ENCODE measurements at places on chromosomes 1 and 21.

- no peak for DNase-seq
Observed at GRCh38 chr1:11931845-11932244, 2.7 kb upstream of the PLOD1 start.

GRCh38 chr21:37849506-37850102, 66.7 kb downstream of the KCNJ6 start:
- no peak for DNase-seq

- no peak for DNase-seq
Observed at GRCh38 chr1:9670085-9670484, 18.6 kb downstream of the PIK3CD start.

DNA sequence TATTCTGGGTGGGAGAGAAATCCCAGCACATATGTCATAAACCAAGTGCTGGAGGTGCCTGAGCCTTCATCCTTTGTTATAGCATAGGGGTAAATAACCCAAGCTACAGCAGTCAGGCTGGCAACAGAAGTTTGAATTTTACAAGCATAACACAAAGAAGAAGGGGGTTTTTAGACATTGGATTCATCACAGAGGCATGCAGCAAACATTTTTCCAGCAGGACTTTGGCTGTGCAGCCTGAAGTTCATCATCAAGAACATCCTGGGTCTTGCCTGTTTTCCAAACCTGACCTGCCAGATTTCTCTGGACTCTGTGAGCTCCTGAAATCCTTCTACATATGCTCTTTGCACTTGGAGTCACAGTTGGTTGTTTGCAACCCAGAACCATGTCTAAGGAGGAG, 16.2 kb downstream of the PTGER3 start:
- no peak for DNase-seq

GRCh38 chr1:224852901-224853568, 76.4 kb upstream of the DNAH14 start:
- DNase-seq: no peak

DNA sequence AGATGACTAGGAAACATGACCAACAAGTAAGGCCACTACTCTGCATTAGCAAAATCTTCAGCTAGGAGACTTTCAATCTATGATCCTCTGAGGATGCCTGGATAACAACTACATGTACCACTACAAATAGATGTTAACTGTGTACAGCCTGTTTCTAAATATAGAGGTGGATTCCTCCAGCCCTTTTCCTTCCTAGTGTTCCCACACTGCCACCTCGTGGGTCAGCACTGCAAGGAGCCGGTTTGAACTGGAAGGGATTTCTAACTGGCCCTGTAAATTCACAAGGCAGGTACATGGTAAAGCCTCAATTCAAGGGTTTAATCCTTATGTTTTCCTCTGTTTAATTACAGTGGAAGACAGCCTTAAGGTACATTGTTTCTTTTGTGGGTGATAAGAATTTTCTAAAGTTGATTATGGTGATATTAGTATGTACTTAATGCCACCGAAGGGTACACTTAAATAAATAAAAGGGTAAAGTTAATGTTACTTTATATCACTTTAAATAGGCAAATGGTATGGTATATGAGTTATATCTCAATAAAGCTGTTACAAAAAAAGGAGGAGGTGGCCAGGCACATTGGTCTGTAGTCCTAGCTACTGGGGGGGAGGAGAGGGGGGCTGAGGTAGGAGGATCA, 14.4 kb downstream of the SMYD3 start:
- DNase-seq: peak; percentile 76

- DNase-seq: no peak
Observed at GRCh38 chr1:2506901-2507565, 19.4 kb downstream of the PANK4 start.

- no peak for DNase-seq
Observed at GRCh38 chr1:89966656-89967055, 28.3 kb upstream of the ZNF326 start.

DNA sequence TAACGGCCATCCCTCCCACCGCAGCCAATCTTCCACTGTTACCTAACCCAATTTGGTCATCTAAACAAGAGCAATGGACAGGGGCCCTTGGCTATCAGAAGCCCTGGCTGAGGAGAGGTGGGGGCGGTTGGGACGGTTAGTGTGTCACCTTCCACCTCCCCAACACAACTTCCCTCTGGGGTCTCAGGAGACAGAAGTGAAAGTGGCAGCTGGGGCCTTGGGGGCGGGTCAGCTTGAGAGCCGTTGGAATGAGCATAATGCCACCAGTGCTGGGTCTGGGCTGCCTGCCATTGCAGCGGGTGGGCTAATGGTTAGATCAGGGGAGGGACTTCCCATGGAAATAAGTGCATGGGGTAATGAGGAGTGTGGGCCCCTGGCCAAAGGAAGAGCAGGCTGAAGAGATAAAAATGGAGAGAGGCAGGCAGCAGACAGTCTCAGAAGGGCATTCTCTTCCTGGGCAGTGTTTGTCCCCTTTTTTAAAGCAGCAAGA, 7.9 kb downstream of the MEF2D start:
- no peak for DNase-seq

Measured in NCI-H1436 (cell line).